Nephron progenitor cell (in vitro differentiated cells): ENCODE measurements at places on chromosomes 1 and 21.
A peak's percentile ranks its signal among the peaks of the same experiment; 100 is the strongest.

- DNase-seq, result no peak
Measured at GRCh38 chr1:227758366-227758765, 23.1 kb downstream of the SNAP47 start.

- peak; percentile 82 for DNase-seq
Measured at GRCh38 chr1:226547754-226548191, 791 bp upstream of the STUM start.

- no peak for DNase-seq
Measured at GRCh38 chr1:83508485-83509151, 490.3 kb downstream of the TTLL7 start.

DNA sequence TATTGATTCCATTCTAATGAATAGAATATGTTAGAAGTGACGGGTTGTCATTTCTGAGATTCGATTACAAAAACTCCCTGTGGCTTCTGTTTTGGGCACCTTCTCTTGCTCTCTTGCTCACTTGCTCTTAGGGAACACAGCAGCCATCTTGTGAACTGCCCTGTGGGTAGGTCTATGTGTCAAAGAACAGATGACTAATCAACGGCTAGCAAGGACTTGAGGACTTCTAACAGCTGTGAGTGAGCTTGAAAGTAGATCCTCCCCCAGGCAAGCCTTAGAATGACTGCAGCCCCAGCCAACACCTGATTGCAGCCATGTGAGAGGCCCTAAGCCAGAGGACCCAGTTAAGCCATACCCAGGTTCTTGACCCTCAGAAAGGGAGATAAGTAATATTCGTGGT, 49.3 kb downstream of the AZIN2 start:
- DNase-seq, result no peak

DNA sequence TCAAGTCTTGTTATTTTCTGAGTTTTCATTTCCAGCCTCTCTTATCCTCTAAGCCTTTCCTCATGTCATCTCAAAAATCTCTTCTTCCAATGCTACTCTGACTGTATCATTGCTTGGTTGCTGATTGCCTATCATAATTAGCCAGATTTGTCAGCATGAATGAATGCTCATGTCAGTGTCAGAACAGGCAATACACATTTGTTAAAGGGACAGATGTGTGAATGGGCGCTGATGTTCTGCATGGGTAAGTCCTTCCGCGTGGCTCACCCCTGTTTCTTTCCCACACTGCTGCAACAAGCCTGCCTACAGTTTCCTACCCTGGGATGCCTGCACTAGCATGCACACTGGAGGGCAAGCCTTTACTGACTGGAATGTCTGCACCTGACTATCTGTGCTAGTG, 100.6 kb downstream of the RHOU start:
- no peak for DNase-seq

DNA sequence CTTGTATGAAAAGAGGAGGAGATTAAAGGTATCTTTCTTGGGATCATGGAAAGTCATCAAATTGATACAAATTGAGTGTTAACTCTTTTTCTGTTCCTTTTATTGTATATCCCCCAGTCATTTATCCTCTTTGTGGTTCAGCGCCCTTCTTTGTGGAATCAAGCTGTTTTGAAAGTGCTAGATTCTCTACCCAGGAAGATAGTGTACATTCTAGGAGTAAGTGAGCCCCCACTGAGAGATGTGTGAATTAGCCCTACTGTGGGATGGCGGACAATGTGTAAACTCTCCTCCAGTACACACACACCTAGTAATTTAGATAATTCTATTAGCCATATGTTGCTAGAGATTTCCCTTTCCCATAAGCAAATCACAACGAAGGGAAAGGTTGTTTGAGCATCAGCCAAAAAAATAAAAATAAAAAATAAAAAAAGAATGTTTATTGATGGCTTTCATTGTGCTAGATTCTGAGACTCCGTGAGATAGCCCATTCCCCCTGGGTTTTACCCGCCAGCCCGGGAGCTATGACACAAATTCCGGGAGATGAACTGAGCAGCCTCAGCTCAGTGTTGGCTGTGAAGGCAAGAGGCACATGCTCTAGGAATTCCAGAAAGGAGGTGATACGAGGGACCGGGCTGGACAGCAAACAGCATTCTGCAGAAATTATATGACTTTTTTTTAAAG, 378.4 kb upstream of the RUNX1 start:
- no peak for DNase-seq

DNA sequence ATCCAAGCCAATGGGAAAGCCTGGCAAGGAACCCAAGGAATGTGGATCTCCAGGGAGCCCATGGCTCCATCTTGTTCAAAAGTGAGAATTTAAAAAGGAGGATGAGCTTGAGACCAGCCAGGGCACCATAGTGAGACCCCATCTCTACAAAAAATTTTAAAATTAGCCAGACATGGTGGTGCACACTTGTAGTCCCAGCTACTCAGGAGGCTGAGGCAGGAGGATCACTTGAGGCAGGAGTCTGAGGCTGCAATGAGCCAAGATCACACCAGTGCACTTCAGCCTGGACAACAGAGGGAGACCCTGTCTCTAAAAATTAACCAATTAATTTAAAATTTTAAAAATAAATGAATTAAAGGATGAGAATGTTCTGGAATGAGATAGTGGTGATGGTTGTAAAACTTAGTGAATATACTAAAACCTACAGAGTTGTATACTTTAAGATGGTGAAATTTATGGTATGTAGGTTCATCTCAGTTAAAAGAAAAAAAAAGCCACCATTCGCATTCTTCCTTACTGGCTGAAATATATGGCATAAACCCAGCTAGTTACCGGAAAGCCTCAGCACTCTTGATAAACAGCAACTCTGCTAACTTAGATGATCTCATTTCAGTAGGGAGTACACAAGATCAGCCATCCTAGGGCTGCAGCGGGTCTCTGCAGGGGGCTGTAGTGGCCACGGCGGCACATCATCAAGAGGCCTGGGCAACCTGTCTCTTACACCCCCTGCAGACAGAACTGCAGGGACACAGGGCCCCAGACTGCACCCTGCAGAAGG, 48.3 kb upstream of the H6PD start:
- DNase-seq, result no peak

- DNase-seq, result peak; percentile 13
Measured at GRCh38 chr1:235954306-235955283, 87.9 kb upstream of the LYST start.

- no peak for DNase-seq
Measured at GRCh38 chr1:188652678-188653077, 1823.9 kb downstream of the PLA2G4A start.

DNA sequence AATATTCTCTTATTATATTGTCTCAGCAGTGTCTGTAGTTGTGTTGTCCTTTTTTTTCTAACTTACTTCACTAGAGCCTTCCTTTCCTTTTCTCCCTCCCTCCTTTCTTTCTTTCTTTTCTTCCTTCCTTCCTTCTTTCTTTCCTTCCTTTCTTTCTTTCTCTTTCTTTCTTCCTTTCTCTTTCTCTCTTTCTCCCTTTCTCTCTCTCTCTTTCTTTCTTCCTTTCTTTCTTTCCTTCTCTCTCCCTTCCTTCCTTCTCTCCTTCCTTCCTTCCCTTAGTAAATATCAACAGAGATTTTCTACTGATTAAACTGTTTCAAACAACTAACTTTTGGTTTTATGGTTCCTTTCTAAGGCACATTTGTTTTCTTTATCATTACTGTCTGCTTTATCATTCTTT, 43.1 kb upstream of the PGBD5 start:
- no peak for DNase-seq

DNA sequence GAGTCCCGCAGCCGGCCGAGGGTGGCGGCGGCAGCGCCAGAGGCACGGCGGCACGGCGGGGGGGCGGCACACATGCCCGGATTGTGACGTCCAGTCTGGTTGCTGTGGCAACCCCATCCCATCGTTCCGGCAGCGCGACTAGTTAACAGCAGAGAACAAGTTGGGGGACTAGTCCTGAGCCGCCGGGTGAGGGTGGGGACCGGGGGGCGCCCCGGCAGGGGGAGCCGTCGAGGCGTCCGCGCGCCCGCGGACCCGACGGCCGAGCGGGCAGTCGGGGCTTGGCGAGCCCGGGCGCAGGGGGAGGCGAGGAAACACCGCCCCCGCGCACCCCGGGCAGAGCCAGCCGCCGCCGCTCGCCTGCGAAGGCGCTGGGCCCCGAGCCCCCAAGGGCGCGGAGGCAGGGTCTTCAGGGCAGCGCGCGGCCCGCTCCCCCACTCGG, at the start of gene CHD5:
Gene CHD5 (minus strand): TSS at position 54 of the 439 bp plus-strand sequence. CDS start 298 bp downstream, outside the sequence.
- peak; percentile 56 for DNase-seq

DNA sequence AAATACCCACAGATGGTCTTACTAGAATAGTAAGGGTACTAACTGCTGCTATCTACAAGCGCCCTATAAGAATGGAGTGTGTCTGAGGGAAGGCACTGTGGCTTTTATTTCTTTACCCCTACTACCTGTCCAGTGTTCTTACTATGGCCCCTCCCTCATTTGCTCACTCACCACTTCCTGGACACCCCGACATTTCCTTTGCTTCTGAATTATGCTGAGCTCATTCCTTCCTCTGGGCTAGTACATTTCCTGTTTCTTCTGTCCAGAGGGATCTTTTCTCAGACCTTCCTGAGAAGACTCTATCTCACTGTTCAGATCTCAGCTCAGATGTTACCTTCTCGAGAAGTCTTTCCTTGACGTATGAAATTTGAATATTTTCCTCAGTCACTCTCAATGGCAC, 192.1 kb upstream of the DAB1 start:
- DNase-seq, result no peak

DNA sequence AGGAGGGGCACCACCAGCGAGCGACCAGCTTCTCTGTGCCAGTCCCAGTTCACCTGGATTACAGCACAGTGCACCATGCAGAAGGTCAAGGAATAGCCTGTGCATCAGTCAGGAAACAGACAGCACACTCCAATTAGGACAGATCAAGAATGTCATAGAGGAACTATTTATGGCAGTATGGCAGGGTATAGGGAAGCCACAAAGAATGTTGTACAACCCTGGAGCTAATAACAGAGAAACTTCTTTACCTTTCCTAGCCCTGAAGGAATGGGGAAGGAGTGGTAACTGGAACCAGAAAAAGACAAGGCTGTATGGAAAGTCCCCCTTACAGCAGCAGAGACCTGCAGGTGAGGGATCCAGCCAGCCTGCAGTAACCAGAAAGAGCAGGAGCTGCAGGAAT, 87.8 kb upstream of the USP24 start:
- DNase-seq, result no peak

GRCh38 chr1:227260433-227260832, 57.9 kb downstream of the CDC42BPA start:
- no peak for DNase-seq

DNA sequence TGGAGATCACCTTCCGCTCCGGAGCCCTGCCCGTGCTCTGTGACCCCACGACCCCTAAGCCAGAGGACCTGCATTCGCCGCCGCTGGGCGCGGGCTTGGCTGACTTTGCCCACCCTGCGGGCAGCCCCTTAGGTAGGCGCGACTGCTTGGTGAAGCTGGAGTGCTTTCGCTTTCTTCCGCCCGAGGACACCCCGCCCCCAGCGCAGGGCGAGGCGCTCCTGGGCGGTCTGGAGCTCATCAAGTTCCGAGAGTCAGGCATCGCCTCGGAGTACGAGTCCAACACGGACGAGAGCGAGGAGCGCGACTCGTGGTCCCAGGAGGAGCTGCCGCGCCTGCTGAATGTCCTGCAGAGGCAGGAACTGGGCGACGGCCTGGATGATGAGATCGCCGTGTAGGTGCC, 9.6 kb downstream of the SPATA46 start:
- no peak for DNase-seq

GRCh38 chr1:168803806-168804510, 75.0 kb upstream of the DPT start:
- peak; percentile 2 for DNase-seq

- DNase-seq, result peak; percentile 70
Measured at GRCh38 chr1:2443277-2444137, 31.1 kb upstream of the PEX10 start.

DNA sequence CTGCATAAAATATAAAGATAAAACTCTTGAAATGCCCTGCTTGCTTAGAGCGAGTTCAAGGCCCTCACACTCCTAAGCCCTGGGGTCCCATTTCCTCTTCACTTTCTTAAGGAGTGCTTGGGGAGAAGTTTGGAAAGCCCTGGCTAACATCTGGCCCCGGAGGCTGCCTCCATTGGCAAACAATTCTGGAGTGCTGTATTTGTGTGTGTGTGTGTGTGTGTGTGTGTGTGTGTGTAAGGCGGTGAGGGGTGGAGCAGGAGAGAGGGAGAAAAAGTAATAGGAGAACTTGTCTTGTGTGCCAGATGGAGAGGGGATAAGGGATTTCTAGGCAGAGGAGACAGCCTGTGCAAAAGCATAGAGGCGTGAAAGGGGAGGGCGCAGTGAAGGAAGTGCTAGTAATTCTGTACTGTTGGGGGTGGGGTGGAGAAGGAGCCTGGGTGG, 578 bp upstream of the TRIM62 start:
- DNase-seq, result peak; percentile 65

DNA sequence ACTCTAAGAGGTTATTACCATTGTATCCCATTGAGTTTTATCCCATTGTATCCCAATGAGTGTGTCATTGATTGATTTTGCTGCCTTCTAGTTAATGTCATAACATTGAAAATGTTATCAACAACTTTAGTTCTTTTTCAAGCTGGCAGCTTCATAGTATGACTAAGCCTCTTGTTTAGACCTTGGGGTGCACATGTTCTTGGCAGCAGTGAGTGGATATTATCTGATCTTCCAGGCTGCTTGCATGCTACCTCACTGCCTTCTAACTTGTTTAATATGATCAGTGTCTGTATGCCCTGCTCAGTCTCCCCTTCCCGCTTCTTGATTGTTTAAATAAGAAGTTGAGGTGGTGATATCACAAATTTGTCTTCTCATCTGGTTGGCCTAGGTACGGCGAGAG, 24.6 kb downstream of the NTPCR start:
- no peak for DNase-seq

GRCh38 chr21:15065392-15066122, 757 bp upstream of the NRIP1 start:
- DNase-seq, result peak; percentile 53

GRCh38 chr1:239189998-239190512, 196.3 kb upstream of the CHRM3 start:
- DNase-seq, result no peak

- no peak for DNase-seq
Measured at GRCh38 chr1:98931128-98931835, 73.4 kb downstream of the PLPPR5 start.

DNA sequence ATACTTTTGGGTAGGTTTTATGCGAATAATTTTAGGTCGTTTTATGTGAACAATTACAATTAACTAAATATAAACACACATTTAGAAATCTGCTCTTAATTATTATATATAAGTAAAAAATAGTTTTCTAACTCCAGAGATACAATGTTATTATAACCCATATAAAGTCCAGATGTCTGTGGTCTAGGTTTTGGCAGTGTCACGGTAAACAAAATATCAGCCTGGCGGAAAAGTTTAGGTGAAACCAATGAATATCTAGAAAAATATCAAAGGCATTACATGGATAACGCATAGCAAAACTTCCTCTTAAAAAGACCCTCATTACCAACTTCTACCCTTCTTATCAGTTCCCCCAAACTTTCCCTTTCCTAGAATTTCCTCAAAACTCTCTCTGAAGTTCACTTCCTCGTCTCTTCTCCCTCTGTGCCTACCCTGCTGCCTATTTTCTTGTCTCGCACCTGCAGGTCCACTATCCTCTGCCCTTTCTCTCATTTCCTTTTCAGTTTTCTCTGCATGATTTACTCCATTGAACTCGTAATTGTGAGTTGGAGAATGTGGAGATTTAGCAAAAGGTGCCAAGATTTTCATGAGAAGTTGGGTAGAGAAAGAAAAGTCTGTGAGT, 21.8 kb downstream of the VTCN1 start:
- DNase-seq, result no peak

GRCh38 chr1:50620680-50621329, 197.6 kb upstream of the DMRTA2 start:
- no peak for DNase-seq
